ENCODE measurements at places on chromosomes 11 and 22.

- peak; percentile 71 for DNase-seq
Measured at GRCh38 chr11:3834664-3835461, 5.9 kb downstream of the RHOG start.

GRCh38 chr22:35437049-35437448 lies 37.1 kb downstream of the MCM5 start:
- DNase-seq, result no peak

DNA sequence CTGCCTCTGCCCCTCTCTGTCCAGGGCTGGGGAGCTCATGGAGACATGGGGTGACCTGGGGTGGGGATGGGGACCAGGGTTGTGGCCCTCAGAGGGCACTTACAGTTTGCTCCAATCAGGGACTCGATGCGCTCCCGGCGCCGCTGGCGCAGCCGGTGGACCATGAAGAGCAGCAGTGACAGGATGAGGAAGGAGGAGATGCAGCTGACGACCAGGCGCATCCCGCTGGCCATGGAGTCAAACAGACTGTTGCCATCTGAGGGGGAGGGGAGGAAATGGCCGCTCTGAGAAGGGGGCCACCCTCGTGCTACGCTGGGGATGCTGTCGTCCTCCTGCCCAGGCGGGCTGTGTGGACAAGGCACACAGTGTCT lies 80.5 kb downstream of the DGCR2 start:
- DNase-seq, result no peak

DNA sequence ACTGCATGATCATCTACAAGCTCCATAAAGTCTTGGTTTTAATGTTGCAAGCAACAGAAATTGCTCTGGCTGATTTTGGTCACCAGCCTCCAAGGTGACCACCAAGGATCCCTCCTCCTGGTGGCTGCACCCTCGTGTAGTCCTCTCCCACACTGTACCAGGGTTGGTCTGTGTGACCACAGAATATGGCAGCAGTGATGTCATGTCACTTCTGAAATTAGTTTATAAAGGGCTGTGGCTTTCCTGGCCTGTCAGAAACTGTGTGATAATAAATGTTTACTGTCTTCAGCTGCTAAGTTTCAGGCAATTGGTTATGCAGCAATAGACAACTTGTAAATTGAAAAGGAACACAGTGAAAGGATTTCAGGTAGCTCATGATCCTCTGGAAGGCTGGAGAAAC lies 5.3 kb upstream of the PRDM11 start:
- DNase-seq, result no peak

DNA sequence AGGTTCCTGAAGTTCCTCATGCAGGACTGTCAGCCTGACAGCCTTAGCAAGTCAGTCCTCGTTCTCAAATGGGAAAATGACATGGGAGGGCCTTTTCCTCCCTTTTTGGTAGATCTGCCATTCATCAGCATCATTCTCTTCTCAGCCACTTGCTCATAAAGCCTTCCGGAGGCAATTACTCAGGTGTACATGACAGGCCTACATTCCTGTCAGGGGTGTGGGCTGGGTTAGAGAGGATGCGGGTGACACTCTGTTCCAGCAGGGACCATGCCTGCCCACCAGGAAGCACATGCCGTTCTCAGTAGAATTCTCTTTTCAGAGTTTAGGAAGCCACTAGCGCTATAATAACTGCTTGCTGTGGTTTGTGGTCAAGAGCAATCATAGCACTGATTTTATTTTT lies 24.2 kb upstream of the ANKK1 start:
- no peak for DNase-seq

DNA sequence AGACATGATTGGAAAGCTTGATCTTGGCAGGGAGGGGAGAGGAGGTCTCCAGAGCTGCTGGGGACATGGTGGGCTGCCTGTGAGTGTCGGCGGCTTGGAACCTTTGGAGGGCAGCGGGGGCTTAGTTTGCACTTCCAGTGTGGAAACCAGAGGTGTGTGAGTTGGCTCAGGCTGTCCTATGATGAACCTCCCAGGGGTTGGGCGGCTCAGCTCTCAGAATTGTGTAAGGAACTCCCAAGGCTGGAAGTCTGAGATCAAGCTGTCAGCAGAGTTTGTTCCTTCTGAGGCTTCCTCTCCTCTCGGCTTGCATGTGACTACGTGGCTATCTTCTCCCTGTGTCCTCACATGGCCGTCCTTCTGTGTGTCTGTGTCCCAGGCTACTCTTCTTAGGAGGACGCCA lies 87.9 kb upstream of the B3GAT1 start:
- no peak for DNase-seq

GRCh38 chr11:40188848-40189247 lies 1270.6 kb downstream of the LRRC4C start:
- DNase-seq, result no peak

GRCh38 chr11:122656631-122657101 lies 1.1 kb downstream of the UBASH3B start:
- peak; percentile 86 for DNase-seq

GRCh38 chr11:94111660-94112059 lies 17.0 kb upstream of the PANX1 start:
- DNase-seq, result no peak

- DNase-seq, result no peak
Measured at GRCh38 chr22:44964722-44965078, 45.1 kb downstream of the PHF21B start.

- DNase-seq, result no peak
Measured at GRCh38 chr11:59615120-59615636, 396 bp downstream of the OSBP start.

Measured in suppressor macrophage (primary cell).